Spleen (tissue), 13 donors: ENCODE measurements at places on chromosomes 11 and 22. TPM values are rescaled to one million over a fixed set of nuclear protein-coding genes. Genes with fewer than 3 reads are reported as not detected.

The CARD18 gene
- total RNA-seq: not detected

The NLRP14 gene
- 0.18 TPM for total RNA-seq

The CD3G gene
- total RNA-seq: 16.8 TPM

The SLC16A8 gene
- 0.77 TPM for total RNA-seq

The F2 gene
- 0.23 TPM for total RNA-seq

The KCTD14 gene
- 0.59 TPM for total RNA-seq

The ARCN1 gene
- total RNA-seq: 100 TPM

The SLC7A4 gene
- total RNA-seq: not detected

The YPEL1 gene
- 8.0 TPM for total RNA-seq

The CEP126 gene
- 2.6 TPM for total RNA-seq

DNA sequence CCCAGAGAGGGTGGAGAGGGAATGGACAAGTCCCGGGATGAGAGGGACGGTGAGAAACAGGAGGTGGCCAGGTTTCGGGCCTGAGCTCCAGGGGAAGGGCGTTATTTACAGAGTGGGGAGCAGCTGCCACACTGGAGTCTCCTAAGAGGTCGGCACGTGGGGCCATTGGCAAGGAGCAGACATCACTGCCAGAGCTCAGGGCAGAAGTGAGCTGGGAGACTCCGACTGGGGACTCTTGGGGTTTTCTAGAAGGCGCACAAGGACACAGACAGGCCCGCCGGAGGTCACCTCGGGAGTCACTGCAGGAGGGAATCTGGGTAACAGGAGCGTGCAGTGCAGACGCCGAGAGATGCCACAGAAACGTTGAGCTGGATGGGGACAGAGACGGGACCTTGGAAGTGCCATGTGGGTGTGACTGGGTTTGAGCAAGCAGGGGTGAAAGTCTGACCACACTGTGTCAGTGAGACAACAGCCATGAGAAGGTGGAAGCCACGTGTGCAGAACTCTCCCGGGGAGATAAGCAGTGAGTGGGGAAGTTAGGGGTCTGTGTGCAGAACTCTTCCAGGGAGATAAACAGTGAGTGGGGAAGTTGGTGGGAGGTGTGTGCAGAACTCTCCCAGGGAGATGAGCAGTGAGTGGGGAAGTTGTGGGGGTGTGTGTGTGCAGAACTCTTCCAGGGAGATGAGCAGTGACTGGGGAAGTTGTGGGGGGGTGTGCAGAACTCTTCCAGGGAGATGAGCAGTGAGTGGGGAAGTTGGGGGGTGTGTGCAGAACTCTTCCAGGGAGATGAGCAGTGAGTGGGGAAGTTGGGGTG, 187.5 kb downstream of the SHANK2 start:
- no peaks in the 10 kb centered on the region for H3K36me3 ChIP-seq
- DNase-seq: no peak
- no peak overlapping the region for H3K27ac ChIP-seq
- no peaks in the 10 kb centered on the region for H3K4me1 ChIP-seq
- H3K4me3 ChIP-seq: no peak overlapping the region

DNA sequence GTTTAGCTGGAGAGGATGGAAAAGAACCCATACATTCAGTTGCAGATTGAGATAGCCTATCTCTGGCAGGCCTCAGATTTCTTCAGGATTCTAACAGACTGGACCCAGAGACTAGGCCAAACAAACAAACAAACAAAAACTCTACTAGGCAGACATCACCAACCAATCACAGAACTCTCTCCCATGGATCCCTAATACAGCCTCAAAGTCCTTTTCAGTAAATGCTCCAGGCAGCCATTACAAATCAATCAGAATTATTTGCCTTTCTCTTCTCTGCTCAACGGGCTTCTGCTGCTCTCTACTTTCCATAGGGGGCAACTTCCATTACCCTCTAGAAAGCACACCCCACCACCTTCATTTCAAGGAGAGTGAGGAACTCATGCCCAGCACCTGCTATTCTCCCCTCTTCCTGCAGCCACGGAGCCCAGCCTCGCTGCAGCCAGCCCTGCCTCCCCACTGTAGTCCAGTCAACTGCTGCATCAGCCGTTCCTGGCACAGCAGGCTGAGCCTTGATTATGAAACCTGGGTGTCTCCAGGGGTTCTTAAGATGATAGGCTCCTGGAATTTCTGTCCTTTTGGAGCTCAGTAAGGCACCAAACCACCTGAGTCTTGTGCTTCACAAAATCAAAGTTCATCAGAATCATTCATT, 19.0 kb upstream of the SMIM35 start:
- no peaks in the 10 kb centered on the region for H3K27me3 ChIP-seq
- H3K4me3 ChIP-seq: no peak overlapping the region
- no peak for DNase-seq
- no peaks in the 10 kb centered on the region for H3K36me3 ChIP-seq
- H3K27ac ChIP-seq: no peak overlapping the region
- no peaks in the 10 kb centered on the region for H3K4me1 ChIP-seq

DNA sequence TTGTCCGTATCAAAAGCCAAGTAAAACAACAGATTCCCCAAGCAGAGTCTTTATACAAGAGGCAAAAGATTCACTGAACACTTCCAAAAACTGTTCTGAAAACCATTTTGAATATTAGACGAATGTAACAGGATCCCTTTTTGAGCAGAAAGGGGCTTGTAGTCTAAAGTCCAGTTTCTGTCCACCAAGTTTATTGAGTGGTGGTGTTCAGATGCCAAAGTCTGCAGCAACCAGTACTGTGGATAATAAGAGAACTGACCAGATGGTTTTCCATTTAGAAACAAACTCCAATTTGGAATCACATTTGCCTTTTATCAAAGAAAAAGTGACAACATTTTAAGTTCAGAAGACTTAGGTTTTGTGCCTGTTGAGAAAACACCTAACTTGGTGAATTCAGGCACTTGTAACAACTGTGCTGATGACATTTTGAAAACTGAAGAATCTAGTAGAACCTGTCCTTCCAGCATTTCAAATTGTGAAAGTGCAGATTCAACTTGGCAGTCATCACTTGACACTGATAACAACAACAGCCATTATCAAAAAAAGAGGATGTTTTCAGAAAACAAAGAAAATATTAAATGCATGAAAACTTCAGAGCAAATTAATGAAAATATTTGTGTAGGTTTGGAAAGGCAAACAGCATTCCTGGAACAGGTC, 217.1 kb downstream of the CSNK2A3 start:
- no peaks in the 10 kb centered on the region for H3K36me3 ChIP-seq
- H3K4me1 ChIP-seq: no peaks in the 10 kb centered on the region
- no peaks in the 10 kb centered on the region for H3K27me3 ChIP-seq
- no peak overlapping the region for H3K4me3 ChIP-seq
- no peak for DNase-seq
- no peak overlapping the region for H3K27ac ChIP-seq

DNA sequence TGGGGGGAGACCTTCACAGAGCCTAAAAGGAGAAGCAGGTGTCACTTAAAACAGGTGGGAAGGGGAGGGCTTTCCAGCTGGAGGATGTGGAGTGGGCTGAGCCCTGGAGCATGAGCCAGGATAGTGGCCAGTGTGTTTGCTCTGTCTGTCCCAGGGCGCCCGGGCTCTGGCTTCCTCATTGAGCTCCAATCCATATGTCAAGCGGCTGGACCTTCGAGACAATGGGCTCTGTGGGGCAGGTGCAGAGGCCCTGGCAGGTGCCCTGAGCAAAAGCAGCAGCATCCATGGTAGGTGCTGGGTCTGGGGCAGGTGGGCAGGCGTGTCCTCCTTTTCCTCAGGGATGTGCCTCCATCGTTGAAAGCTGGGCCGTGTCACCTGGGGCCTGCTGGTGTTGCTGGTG, 2.0 kb downstream of the LRRC74B start:
- H3K4me3 ChIP-seq: no peak overlapping the region
- H3K27me3 ChIP-seq: peaks cover 32% of the 10 kb centered on the region
- H3K36me3 ChIP-seq: no peaks in the 10 kb centered on the region
- H3K27ac ChIP-seq: no peak overlapping the region

DNA sequence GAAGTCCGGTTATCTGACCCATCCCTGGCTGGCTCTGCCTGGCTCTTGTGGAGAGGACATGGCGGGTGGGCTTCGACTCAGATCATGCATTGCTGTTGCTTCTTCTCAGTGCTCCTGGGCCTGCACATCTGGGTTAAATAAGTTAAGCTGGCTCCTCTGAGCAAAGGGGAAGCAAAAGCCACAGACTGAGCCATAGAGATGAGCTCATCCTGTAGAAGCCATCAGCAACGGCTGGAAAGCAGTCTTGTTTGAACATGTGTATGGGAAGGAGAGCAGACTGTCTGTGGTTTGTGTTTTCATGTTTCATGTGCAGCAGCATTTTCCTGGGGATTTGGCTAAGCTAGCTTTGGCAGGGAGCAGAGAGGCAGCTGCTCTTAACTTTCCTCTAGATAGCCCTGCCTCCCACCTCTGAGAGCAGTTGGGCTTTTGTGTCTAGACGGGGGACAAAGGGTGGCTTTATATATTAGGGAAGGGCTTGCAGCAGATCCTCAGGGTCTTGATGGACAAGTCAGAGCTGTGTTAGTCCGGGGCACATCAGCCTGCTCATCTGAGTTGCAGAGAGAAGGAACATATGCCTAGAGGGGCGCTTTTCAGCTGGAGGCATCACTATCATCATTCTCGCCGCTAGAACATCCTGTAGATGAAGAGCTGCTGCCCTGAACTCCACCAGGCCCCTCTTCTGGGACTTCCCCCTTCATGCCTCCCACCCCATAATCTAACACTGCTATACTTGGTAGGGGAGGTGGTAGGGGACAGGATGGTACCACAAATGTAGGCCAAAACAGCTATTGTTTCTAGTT, 14.9 kb downstream of the DCPS start:
- H3K4me3 ChIP-seq: no peak overlapping the region
- H3K36me3 ChIP-seq: peaks cover 9% of the 10 kb centered on the region
- peaks cover 40% of the 10 kb centered on the region for H3K4me1 ChIP-seq
- H3K27ac ChIP-seq: peak overlapping the region; percentile 71

GRCh38 chr22:32088084-32088483, 45.0 kb downstream of the SLC5A1 start:
- no peaks in the 10 kb centered on the region for H3K36me3 ChIP-seq
- H3K4me3 ChIP-seq: no peak overlapping the region
- no peak overlapping the region for H3K27ac ChIP-seq
- no peak for DNase-seq

DNA sequence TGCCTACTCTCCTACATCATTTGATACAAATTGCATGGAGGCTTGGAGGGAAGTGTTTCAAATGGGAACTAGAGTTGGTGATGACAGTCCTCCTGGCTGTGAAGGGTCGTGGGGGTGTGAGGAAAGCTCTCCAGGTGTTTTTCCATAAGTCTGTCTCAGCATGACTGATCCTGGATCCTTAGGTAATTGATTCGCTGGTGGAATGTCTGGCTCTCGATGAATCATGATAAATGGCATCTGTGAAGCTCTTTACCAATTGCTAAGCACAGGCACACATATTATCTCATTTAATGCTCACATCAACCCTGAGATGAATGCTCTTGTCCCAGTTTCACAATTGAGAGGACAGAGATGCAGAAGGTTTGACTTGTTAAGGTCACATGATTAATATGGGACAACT, 107.5 kb downstream of the PKNOX2 start:
- H3K36me3 ChIP-seq: no peaks in the 10 kb centered on the region
- H3K4me1 ChIP-seq: no peaks in the 10 kb centered on the region
- H3K27ac ChIP-seq: no peak overlapping the region

- H3K36me3 ChIP-seq: no peaks in the 10 kb centered on the region
- DNase-seq: no peak
- H3K27ac ChIP-seq: no peak overlapping the region
- no peaks in the 10 kb centered on the region for H3K4me1 ChIP-seq
- H3K27me3 ChIP-seq: peaks cover 45% of the 10 kb centered on the region
- H3K4me3 ChIP-seq: no peak overlapping the region
Observed at GRCh38 chr22:37100589-37101127, 8.9 kb downstream of the TMPRSS6 start.

GRCh38 chr11:75689863-75690609, 21.2 kb upstream of the MAP6 start:
- no peak overlapping the region for H3K4me3 ChIP-seq
- H3K27ac ChIP-seq: peak overlapping the region; percentile 46
- H3K27me3 ChIP-seq: no peaks in the 10 kb centered on the region
- H3K36me3 ChIP-seq: no peaks in the 10 kb centered on the region
- peaks cover 7% of the 10 kb centered on the region for H3K4me1 ChIP-seq

DNA sequence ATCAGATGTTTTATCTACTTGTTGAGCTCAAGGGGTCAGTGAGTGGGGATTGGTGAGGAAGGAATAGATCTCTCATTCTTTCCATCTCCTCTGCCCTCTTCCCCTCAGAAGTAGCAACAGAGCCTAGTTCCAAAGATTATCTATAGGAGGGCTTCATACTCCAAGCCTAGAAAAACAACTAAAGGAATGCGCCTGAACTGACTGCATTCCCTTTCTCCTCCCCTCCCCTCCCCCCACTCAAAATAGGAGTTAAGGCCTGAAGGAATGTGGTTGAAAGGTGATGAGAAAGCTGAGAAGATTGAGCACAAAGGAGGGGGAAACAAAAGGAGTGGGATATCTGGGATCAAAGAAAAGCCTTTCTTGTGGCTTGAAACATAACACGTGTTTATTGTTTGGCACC, 10.5 kb downstream of the EMSY start:
- no peak for DNase-seq
- peaks cover 97% of the 10 kb centered on the region for H3K36me3 ChIP-seq
- no peaks in the 10 kb centered on the region for H3K4me1 ChIP-seq

DNA sequence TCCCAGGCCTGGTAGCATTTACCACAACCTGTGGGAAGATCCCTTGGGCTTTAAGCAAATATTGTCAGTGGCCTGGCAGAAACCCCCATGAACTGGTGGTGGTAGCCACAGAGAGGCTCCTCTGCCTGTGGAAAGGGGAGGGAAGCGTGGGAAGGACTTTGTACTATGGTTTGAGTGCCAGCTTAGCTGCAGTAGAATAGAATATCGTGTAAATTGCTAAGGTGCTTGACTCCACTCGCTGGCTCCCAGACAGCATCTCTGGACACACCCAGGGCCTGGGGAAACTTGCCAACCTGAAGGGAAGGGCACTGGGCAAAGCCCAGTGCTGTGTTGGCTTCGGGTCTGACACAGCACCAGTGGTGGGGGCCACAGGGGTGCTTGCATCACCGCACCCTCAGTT, 52.6 kb downstream of the XRRA1 start:
- no peaks in the 10 kb centered on the region for H3K36me3 ChIP-seq
- H3K27me3 ChIP-seq: no peaks in the 10 kb centered on the region
- H3K4me3 ChIP-seq: no peak overlapping the region
- H3K4me1 ChIP-seq: no peaks in the 10 kb centered on the region
- H3K27ac ChIP-seq: no peak overlapping the region
- no peak for DNase-seq

- H3K4me3 ChIP-seq: no peak overlapping the region
- no peak overlapping the region for H3K27ac ChIP-seq
- no peaks in the 10 kb centered on the region for H3K4me1 ChIP-seq
Observed at GRCh38 chr11:36177836-36178235, 111.4 kb downstream of the COMMD9 start.

DNA sequence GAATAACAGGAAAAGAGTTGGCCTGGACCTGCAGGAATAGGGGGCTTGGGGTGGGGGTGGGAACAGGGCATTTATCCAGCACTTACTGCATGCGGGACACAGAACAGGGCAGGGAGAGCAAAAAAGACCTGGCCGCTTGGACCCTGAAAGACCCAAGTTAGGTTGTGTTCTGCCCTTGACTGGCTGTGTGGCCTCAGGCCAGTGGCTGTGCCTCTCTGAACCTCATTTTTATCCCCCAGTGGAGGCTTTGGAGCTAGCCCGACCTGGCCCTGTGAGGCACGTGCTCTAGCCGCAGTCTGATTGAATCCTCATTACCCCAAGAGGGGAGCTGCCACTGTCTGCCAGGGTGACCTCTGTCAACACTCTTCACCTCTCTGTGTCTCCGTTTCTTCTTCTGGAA, 68.7 kb downstream of the MN1 start:
- no peak for DNase-seq
- H3K4me1 ChIP-seq: no peaks in the 10 kb centered on the region
- H3K36me3 ChIP-seq: no peaks in the 10 kb centered on the region
- H3K27ac ChIP-seq: no peak overlapping the region
